ENCODE measurements at places on chromosomes 5 and 9.

- DNase-seq = no peak
Observed at GRCh38 chr5:35026941-35027340, 20.8 kb downstream of the AGXT2 start.

DNA sequence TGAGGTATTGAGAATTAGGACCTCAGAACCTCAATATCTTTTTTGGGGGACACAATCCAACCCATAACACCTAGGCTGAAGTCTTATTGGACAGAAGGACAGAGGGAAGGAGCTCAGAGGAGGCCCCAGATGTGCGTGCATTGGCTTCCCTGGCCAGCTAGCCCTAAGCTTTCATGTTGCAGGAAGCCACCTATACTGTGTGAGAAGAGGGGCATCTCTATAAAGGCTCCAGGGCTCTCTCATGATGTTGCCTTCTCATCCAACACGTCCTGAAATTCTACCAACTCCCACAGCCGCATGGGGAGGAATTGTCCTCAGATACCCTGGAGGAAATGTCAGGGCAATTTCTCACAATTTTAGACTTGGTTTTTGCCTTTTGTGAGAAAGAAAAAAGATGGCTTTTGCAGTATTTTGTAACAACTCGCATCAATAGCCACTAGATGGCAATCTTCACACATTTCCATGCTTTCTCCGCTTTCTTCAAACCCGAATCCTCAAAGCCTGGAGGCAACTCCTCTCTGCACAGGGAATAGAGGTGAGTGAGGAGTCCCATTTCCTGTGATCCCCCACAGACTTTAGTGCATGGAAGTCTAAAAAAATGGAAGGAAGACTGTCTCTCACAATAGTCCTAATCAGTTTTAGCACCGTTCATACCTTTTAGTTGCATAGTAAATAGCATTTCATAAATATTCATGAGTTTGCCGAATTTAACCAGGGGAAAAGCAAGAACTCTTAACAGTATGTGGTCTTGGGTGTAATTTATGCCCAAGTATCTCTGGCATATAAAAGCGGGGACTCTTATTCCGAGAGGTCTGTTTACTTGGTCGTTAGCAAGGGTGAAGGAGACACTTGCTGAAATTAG, 7.4 kb upstream of the PPP3R2 start:
- no peak for DNase-seq

GRCh38 chr5:133420440-133421301, 191.7 kb downstream of the FSTL4 start:
- DNase-seq = no peak

GRCh38 chr9:36282275-36282674, 24.0 kb upstream of the GNE start:
- DNase-seq = no peak

DNA sequence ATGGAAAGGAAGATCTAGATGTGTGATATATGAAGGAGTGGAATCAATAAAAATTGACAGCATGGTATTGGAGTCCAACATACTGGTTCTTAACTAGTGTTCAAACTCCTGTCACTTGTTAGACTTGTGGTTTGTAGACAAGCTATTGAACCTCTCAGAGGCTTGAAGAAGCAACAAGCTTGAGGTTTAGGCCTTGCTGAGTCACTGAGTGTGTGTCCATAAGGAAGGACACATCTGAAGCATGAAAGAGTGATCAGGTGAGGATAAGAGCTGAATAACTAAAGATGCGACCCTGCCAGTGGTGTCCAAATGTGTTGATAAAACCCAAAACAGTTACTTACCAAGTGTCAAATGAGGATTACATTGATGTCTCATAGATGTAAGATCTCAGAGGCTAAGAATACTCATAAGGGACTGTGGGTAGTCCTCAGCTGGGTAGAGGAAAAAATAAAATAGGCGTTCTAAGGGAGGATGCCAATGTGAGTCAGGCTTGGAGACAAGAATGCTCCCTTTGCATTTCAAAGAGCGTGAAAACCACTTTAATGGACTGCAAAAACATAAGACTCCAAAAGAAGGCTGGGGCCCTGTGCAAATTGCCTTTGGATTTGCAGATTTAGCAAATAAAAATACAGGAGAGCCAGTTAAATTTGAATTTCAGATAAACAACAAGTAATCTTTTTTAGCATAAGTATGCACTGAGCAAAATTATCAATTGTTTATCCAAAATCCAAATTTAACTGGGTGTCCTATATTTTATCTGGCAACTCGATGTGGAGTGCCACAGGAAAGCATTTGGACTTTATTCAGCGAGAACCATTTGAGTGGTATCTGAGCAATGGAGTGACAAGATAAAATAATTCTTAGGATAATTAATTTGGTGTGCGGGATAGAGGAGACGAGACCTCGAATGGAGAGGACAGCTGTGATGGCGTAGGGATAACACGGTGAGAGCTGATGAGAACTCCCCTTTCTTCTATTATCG, 757.3 kb upstream of the WWC1 start:
- no peak for DNase-seq

DNA sequence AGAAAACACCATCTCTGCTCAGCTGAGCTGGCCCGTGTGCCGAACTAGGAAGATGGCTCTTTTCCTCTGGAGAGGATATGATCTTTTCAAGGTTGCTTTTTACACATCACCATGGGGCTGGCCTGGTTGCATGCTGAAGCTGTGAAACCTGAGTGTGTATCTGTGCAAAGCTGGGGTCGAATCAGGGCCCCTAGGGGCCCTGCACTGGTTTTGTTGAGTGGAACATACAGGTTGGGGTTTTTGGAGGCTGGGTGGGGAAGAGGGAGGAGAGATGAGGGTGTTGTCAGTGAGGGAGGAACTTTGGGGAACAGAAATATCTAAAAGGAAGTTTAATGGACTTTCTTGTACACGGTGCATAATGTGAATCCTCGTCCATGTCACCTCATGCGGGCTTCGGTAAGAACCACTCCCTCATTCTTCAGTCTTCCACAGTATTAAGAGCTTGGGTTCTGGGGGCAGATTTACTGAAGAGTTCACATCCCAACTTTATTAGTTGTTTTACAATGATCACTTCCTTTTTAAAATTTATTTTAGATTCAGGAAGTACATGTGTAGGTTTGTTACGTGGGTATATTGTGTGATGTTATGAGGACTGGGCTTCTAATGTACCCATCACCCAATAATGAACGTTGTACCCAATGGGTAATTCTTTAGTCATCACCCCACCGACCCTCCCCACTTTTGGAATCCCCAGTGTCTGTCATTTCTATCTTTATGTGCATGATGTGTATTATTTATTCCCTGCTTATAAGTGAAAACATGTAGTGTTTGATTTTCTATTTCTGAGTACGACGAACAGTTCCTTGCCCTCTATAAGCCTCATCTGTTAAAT, 238.2 kb downstream of the NR3C1 start:
- DNase-seq = no peak

DNA sequence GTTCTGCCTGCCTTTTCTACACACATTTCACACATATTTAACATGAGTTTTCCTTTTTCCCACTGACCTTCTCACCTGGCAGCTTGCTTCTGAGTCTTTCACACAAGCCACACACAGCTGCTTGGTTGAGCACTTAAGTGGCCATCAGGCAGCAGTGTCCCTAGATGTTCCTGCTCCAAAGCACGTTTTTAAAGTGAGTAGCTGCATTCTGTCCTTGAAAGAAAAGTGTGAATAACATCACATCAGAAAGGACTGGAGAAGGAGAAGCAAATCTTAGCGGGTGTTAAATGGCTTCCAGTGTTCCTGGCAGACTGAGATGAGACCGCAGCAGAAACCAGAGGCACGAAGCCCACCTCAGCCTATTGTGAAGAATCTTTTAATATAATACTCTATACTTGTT, 209.2 kb upstream of the IRX4 start:
- no peak for DNase-seq

GRCh38 chr5:148042881-148043280, 20.9 kb upstream of the SPINK5 start:
- no peak for DNase-seq

- no peak for DNase-seq
Observed at GRCh38 chr9:73200694-73201452, 49.2 kb downstream of the ANXA1 start.

Measured in activated naive CD4-positive, alpha-beta T cell (primary cell).